ENCODE measurements at places on chromosomes 1 and 21. TPM values are rescaled to one million over a fixed set of nuclear protein-coding genes. Genes with fewer than 3 reads are reported as not detected.

Gene CLCA1
- total RNA-seq, result not detected

DNA sequence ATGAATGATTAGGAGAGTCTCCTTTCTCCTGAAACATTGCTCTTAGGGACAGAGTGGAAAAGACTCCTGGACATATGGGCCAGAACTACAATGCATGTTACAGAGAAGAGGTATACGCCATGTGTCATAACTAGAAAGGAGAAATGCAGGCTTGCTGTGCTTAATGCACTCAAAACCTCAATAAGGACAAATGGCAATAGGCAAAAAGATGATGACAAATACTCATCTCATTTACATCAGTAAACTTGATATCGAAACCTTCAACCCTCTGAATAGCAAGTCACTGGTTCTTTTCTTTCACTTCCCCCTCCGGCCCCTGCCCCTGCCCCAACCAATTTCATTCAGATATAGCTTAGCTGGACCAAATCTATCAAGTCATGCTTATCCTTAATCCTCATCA, 1.9 kb upstream of the GPR88 start:
- DNase-seq, result no peak

DNA sequence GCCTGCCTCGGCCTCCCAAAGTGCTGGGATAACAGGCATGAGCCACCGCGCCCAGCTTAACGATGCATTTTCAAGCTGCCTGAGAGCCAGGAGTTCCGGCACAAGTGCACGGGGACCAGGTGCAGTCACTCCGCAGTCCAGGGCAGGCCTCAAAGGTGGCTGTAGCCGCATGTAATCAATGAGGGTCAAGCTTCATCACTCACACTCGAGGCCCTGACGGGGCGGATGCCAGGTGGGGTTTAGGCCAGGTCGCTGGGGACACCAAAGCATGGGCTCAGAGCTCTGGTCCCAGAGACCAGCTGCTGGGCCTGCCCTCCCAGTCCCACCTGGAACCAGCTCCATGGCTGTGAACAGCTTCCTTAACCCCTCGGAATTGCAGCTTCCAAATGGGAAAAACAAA, 26.1 kb upstream of the GPR153 start:
- DNase-seq, result no peak

DNA sequence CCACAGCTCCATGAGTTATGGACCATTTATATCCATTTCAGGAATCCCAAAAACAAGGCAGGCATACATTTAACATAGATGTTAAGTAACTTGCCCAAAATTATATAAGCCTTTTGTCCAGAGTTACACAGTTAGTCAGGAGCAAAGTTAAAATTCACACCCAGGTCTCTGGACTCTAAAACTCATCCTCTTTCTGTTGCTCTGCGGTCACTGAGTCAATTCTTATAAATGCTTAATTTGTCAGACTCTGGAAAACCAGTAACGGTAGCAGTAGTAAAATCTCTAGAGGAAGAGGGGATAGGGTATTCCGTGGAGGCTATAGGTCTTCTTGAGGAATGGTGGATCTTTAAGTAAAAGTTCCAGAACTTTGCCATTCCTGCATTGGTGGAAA, 223.6 kb upstream of the JUN start:
- no peak for DNase-seq

DNA sequence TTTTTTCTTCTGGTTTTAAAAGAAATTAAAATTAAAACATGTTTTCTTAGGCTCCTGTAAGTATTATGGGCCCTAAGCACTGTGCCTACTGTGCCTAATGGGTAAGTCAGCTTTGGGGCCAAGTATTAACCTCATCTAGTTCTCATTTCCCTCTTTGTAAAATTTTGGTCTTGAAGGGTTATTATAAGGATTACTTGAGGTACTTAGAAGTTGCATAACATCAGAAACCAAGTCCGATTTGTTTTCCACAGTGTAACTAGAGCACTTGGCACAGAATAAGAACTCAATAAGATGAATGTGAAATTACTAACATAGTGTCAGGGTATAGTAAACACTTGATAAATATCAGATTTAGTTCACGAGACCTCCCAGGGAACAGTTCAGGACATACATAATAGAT, 16.4 kb upstream of the OSBPL9 start:
- DNase-seq, result no peak

DNA sequence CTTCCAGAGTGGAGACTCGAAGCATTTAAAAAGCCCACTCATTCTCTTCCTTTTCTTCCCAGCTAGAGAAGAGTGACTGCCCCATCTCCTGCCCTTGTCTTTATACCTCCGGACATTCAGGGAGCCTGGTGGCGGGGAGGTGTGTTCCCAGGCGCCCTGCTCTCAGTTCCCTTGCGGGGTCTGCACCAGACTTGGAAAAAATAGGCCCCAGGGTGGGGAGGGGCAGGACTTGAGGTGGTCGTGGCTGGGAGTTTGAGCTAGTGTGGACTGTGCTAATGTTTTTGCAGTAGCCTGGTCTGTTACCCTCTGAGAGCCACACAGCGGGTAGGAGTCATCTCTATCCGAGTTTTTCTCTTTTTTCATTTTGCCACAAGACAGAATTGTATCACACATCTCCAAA, 139.1 kb downstream of the PEX14 start:
- no peak for DNase-seq

GRCh38 chr1:212689758-212690529, 9.7 kb downstream of the BATF3 start:
- DNase-seq, result no peak
